IMR-90 (cell line): ENCODE measurements at places on chromosomes 3 and 15.

DNA sequence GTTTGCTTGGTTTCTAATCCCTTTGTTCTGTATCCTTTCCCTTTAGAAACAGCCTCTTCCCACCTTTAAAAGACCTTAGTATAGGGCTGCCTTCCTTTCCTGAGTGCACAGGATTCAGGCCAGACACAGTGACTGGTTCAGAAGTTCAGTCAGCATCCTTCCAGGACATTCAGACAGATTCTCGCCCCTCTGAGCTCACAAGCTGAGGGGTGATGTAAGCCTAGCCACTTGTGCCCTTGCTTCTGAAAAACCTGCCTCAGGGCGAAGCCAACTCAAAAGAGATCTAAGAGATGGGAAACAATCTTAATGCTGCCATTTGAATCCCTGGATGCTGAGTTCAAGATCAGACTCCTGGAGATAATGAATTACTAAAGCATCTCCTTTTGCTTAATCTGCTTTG, 6.7 kb upstream of the NSMCE3 start:
- peak; percentile 17 for DNase-seq

- peak; percentile 91 for DNase-seq
These were observed 889 bp upstream of the LRRIQ4 start for GRCh38 chr3:169811631-169812331.

- no peak for DNase-seq
These were observed 43.6 kb downstream of the LDHAL6B start for GRCh38 chr15:59250249-59250648.

GRCh38 chr15:69524296-69524695, 71.7 kb downstream of the RPLP1 start:
- DNase-seq, result no peak

DNA sequence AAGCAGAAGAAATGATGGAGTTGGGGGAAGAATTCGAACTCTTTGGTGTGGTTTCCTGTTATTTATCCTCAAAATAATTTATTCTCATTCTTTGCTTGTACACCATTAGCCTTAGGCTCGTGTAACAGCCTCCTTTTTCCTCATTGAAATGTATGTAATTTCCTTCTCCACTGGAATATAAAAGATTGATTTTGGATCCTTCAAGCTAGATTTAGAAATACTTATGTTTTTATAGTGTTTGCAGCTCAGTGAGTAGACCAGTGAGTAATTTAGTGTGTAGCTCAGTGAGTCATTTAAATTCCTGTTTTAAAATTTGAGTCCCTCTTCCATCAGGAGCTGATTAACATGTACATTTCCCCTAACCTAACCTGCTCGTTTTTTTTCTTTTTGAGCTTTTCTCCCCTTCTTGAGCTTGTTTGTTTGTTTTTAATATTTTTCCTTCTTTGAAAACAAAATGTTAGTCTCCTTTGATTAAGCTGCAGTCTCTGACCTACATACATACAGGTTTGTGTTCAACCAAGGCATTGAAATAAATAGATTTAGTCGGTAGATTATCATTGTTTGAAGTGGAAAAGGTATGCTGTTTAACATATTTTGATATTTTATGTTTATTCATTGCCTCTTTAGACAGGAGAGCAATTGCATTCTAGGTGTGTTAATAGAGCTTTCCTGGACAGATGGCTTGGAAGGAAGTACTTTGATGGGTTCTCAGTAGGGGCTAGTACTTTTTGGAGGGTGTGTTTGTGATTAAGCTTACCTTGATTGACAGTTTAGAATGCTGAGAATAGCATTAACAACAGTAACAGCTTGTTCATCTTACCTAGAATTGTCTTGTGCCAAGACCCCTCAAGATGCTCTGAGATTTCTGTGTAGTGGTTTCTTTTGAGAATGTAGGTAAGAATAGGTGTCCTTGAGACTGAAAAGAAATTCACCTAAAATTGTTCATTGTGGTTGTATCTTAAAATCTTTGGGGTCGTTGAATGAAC, 5.9 kb downstream of the USP3 start:
- DNase-seq, result peak; percentile 83

DNA sequence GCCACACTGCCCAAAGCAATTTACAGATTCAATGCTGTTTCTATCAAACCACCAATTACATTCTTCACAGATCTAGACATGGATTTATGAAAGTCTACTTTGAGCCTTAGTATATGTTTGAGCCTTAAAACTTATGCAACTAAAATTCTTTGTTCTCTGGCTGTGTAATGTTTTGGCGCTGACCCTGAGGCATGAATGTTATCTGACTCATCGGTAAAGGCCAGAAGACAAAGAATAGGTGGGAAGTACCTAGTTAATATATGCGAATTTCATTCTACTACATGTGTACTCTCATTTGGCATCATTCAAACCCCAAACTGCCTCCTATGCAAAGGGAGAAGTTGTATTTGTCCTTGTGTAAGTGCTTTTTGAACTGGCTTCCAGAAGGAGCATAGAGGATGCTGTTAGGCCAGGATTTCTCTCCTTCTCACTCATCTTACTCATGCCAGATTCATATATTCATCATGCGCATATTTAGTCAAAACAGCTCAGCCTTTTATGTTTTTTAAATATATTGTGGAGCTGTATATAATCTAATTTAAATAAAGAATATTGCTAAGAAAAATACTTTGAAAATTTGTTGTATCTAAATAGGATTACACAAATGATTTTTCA, 204.2 kb downstream of the NFKBIZ start:
- peak; percentile 62 for DNase-seq

DNA sequence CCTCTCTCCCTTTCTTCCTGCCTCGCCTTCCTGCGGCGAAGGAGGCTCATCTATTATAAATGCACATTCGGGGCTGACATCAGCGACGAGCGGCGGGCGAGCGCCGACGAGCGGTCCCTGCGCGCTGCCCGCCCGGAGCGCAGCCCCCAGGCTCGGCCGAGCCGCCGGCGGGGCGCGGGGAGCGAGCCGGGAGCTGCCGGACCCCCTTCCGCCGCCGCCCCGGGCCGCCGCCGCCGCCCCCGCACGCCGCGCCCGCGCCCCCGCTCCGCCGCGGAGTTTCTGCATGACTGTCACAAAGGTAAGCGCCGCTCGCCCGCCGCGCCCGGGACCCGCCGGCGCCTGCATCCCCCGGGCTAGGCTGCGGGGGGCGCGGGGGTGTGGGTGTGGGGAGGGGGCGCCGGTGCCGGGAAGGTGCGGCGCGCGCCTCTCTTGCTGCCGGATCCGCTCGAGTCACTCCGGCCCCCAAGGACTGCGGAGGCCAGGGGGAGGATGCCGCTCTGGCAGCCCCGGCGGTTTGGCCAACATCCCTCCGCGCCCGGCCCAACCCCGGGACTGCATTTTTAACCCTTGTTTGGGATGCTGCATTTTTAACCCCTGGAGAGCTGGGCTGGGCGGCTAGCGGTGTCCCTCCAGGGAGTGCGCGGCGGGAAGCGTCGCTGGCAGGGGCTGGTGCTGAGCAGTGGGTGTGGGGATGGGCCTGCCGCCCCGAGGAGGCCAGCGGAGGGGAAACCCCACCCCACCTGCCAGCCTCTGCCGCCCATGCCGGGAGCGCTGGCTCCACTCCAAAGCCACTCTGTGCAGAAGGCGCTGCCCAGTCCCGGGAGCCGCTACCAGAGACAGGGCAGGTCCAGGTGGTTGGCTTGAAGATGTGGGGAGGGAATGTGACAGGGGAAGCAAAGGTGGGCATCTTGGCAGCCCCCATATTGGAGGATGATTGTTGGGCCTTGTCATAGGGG, at the start of gene CORO2B:
TSS of gene CORO2B (plus strand) at position 14 of the 956 bp plus-strand sequence. CDS start at position 284, 270 bp downstream.
- no peak for DNase-seq

DNA sequence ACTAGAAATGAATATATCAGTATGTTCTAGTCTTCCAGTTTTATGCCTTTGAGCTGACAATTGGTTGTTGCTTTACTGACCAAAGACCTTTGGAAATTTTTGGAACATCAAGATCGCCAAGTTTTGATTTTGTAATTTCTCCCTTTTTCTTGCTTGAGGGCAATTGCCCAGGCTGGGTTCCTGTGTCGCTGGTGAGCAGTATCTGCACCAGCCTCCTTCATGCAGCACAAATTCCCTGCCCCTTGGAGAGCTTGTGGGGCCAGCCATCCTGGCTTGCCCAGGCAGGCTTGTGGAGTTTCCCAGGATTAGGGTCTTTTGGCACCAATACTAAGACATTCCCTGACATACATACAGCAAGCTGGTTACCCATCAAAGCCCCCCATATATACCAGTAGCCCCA, 37.9 kb upstream of the HACD2 start:
- no peak for DNase-seq

DNA sequence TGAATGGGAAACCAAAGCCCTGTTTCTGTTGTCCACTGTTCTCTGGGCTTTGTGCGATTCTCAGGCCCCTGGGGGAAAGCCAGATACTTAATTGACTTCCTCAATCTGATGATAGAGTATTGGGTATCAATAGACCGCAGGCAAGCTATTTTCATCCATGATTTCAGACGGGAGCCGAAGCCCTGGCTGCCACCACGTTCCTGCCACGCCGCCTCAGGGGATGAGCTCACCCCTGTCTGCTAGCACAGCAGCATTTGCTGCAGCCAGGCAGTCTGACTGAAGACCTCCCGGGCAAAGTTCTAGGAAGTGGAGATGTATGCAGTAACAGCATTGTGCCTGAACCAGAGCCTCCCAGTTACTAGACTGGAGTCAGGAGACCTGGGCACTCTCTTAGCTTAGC, 69.8 kb downstream of the ISG20 start:
- no peak for DNase-seq

DNA sequence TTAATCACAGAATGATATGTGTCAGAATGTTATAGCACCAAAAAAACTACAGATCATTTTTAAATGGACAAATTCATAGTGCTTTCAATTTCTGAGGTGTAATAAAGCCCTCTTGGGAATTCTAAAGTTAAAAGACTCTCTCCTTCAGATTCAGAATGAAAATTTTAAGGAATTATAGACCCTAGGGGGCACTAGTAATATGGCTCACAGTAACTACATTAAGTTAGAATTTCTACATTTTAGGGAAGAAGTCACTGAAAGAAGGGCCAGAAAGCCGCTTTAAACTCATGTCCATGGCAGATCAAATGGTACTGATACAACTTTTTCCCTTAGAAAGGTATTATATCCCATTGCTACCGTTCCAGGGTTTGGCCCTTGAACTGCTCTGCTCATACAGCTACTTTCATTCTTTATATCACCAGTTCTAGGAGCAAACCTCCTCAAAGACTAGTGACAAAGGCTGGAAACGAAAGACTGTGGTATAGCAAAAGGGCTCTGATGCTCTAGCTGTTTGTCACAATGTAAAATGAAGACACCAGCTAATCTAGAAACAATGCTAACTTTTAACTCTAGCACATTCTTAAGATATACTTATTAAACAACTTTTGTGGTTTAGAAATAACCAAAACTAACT, 18.1 kb downstream of the DAZL start:
- DNase-seq, result peak; percentile 5

DNA sequence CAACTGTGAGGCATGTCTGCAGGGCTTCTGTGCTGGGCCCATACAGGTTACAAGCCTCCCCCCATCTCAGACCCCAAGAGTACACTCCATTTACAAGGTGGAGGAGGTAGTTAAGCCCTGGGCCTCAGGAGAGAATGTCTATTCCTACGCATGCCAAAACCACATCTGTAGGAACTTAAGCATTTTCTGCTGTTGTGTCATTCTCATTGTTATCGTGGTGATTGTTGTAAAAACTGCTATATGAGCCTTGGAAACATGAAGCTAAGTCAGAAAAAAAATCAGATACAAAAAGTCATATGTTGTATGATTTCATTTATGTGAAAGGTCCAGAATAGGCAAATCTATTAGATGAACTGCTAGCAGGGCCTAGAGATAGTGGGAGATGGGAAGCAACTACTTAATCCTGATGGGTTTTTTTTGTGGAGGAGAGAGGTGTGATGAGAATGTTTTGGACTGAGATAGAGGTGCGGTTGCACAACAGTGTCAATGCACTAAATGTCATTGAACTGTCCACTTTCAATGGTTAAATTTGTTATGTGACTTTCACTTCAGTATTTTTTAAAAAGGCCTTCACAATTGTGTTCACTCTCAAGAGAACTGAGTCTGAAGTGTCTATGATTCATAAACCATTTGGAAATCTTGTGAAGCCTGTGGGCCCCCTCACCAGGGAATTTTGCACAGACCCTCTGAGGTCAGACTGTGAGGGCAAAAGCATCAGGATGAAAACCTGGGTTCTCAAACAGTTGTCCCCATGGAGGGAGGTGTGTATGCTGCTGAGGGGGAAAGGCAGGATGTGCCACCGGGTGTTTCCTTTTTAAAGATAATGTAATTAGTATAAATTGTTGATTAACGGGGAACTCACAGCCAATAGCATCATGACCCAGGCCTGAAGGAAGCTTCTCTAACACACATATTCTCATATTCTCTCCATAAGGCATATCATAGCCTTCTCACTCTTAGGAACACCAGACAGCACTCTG, 3.2 kb downstream of the RTP3 start:
- peak; percentile 80 for DNase-seq

DNA sequence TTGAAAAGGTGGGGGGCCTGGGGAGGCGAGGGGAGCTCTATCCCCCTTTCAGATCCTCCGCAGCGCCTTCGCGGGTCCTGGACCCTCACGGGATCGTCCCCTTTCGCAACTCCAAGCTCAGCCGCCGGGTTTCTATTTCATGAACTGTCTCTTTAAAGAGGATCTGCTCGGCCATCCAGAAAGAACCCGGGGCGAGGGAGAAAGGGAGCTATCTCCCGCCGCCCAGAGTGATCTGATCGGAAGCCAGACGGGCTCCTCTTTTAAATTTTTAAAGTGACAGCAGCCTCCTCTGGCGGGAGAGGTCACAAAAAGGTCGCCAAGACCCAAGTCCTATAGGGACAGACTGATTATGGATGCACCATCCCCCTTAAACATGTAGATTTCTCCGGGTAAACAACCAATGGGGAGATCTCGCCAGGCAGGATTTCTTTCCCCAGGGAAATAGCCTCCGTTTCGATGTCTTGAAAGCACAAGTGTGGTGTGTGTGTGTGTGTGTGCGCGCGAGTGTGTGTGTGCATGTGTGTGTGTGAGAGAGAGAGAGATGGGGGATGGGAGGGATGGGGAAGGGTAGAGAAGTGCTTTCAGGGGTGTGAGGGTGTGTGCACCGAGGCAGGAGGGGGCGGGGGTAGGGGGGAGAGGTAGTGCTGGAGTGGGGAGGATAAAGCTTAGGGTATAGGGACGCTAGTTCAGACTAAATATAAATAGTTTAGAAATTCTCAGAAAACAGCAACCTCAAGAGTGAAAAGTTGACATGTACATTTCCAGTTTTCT, 516.1 kb downstream of the MECOM start:
- peak; percentile 61 for DNase-seq

- DNase-seq, result no peak
These were observed 14.2 kb upstream of the RFT1 start for GRCh38 chr3:53144446-53144845.

DNA sequence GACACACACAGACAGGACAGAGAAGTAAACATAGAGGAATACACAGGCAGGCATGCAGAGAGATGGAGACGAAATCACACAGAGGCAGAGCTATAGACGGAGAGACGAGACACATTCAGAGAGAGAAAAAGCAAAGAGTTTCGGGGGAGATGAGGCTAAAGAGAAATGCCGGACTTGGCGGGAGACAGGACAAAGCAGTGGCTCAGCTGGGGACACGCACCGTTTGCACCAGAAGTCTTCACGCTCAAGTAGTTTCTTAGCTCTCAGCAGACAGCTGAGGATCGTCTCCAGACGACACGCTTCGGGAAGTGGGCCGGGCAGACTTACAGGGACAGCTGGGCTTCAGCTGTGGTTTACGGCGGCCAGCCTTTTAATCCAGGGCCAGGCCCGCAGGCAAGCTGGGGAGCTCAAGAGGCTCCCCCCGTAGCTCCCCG, 56.2 kb upstream of the DLG1 start:
- DNase-seq, result peak; percentile 73

- DNase-seq, result peak; percentile 13
These were observed 151.4 kb downstream of the TIGIT start for GRCh38 chr3:114445233-114445632.

GRCh38 chr15:89144491-89144890, 56.2 kb downstream of the ABHD2 start:
- DNase-seq, result no peak

- no peak for DNase-seq
These were observed 379.5 kb upstream of the SEMA6D start for GRCh38 chr15:47337836-47338235.
